ENCODE measurements at places on chromosomes 4 and X.

GRCh38 chr4:154720123-154720522, 23.7 kb upstream of the LRAT start:
- DNase-seq, result peak; percentile 97

DNA sequence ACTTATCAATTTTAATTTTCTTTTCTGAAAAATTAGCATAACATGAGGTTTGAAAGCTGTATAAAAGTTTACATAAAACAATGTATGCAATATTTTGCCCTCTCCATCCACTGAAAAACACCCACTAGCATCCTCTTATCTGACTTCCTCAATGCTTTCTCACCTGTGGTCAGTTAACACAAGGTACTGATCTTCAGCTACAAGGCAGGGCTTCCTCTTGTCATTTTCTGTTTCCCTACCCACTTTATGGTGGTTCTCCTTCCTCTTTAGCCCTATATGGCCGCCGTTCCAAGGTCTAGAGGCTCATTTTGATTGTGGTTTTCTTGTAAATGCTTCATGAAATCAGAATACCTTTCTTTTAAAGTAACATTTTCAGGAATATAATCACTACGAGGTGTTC, 618.6 kb upstream of the CPEB2 start:
- DNase-seq, result no peak

DNA sequence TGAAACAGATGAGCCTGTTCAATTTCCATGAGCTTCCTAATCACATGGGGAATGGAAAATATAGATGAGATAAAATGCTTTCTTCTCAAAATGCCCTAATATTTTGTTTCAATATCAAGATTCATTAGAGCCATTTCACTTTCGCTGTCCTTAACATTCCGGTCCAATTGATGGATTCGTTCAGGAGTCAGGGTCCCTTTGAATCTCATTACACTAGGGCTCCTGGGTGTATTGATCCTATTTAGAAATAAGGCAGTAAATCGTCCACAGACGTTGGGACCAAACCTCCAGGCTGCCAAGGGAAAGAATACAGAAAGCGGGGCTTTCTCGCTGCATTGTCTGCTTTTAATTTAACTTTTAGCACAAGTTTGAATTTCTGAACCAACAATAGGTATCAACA, 20.6 kb upstream of the CRMP1 start:
- DNase-seq, result no peak

GRCh38 chr4:7626531-7626930, 191.8 kb upstream of the PSAPL1 start:
- no peak for DNase-seq

- no peak for DNase-seq
Measured at GRCh38 chr4:25842229-25842845, 20.5 kb downstream of the SEL1L3 start.

DNA sequence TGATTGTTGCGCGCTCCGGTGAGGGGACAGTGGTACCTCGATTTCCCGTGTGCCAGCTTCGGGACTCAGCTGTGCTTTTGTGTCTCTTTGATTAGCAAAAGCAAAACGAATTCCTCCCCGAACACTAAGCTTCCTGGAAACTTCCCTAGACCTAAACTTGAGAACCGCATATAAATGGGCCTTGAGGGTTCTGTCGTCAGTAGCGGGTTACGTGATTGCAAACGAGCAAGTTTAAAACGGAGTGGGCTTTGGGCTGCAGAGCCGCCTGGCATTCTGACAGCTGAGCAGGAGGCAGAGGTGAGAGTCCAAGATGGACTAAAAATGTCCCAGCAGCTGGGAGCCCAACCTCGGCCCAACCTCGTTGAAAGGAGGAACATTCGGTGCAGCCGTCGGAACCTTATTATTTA, 1.2 kb upstream of the TAPT1 start:
- peak; percentile 42 for DNase-seq
